Colonic mucosa (tissue), 4 donors: ENCODE measurements at places on chromosomes 12 and 14. TPM values are rescaled to one million over a fixed set of nuclear protein-coding genes. Genes with fewer than 3 reads are reported as not detected.

GRCh38 chr14:99757331-99758070 is 35.7 kb upstream of the EML1 start:
- DNase-seq: no peak

DNA sequence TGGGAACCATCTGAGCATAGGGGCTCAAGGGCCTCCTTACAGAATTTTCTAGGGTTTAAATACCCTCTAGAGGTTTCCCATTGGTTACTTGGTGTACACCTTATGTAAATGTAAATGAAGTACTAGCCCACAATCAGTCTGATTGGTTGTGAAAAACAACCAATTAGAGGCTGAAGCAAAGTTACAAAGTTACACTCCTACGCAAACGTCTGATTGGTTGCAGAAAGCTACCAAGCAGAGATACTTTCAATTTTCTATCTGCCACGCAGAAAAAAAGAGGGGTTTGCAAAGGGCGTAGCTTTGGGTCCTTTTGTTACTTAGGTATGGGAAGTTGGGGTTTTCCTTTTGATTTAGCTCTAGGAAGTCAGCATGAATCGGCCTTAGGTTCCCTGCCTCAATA is 1.8 kb upstream of the TMEM19 start:
- DNase-seq: no peak

GRCh38 chr12:126998747-126999285 is 1268.2 kb upstream of the TMEM132C start:
- DNase-seq: no peak

GRCh38 chr14:52873694-52874093 is 77.2 kb downstream of the FERMT2 start:
- no peak for DNase-seq

DNA sequence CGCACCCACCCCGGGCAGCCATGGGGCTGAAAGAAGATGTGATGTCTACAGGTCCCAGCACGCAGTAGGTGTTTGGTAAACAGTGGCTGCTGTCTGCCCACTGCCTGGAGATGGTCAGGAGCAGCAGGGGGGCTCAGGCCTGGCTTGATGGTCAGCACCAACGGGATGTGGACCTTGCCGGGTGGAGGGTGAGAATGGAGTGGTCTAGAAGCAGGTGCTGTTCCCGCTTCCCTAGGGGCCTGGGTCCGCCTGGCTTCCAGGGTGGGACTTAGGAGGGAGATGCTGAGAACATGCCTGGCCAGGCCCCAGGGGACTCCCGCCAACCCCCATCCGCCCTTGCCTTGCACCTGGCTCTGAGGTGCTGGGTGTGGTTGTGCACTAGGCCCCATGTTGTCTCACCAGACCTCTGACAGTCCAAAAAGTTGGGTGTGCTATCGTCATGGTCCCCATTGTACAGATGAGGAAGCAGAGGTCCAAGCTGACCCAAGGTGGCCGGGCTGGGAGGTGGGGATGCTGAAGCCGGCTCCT is 12.9 kb downstream of the FAM222A start:
- DNase-seq: no peak

DNA sequence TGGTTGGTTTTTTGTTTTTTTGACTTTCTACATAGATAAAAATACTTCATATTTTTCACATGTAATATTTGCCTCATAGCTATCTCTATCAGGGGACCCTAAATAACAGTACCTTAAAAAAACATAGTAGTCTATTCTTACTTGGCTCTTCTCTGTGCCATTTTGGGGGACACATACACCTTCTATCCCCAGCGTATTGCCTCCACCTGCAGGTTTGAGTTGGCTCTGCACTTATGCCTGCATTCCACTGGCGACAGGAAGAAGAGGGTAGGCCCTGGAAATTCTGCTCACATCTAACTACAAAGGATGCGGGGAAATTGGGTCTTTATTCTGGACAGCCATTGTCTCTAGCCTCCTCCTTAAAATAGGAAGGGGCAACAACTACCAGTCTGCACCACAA is 13.8 kb upstream of the IFI27L2 start:
- DNase-seq: no peak

DNA sequence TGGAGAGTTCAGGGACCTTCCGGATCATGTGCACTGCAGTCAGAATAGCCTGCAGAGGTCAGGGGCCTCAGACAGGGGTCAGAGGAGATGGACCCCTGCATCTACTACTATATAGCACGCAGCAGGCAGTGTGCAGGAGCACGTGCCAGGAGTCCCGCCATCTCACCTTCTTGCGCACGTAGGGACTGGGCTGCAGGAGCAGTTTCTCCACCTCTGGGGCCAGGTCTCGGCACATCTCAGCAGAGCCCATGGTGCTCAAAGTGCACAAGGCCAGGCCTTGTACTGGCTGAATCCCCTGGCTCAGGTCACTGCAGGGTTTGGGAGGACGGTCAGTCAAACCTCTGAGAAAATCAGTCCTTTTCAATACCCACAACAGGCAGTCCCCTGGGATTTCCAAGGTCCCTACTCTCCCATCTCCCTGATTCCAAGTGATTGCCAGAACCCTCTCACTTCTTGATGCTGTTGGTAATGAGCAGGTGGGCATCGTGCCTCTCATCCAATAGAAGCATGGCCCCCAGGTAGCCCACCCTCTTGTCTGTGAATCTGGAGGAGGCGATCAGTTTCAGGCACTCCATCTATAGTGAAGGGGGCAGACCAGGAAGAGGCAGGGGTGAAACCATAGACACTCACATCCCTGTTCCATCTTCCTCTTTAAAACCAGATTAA is 1.3 kb downstream of the AP1G2 start:
- DNase-seq: no peak

DNA sequence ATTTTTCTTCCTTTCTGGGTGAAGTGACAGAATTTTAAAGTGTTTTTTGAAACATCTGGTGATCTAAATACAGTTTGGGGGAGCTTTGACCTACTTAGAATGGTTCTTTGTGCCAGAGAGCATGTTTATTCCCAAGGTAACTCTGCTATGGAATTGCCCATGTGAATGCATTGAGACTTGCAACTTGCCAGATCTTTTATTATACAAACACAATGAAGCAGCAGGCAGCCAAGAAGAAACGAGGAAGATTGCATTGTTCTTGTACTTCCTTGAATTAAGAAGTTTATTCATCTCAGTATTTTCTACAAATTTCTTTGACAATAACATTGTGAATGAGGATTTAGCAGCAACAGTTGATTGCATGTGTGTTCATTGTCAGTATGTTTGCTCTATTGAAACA is 55.5 kb downstream of the FGD4 start:
- DNase-seq: no peak

GRCh38 chr12:28704477-28705169 is 444.5 kb upstream of the FAR2 start:
- DNase-seq: no peak

DNA sequence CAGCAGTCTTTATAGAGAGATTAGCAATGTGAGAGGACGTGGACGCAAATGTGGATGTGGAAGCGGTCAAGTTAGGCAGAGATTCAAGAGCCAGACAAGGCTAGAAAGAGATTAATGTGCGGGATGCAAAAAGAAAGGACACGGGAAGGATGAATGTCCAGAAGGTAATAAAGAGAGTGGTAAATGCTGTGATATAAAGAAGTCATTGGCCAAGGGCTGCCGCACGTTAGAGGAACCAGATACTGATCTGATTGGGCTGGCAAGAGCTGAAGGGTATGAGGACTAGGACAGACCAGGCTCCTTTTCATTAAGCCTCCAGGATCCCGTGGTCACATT is 59.5 kb downstream of the DHRS2 start:
- DNase-seq: no peak

DNA sequence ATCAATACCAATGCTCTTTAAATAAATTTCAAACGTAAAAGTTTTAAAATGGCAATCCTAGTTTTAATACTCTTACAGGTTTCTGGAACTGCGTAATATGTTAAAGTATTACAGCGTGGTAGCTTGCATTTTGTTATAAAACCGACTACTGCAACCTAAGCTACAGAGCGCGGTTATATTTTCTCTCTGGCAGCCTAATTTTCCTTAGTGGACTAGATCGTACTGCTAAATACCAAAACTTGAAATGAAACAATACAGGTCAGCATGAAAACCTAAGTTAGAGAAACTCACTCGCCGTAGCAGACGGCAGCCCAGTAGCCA is 1.2 kb downstream of the CCDC92 start:
- no peak for DNase-seq

DNA sequence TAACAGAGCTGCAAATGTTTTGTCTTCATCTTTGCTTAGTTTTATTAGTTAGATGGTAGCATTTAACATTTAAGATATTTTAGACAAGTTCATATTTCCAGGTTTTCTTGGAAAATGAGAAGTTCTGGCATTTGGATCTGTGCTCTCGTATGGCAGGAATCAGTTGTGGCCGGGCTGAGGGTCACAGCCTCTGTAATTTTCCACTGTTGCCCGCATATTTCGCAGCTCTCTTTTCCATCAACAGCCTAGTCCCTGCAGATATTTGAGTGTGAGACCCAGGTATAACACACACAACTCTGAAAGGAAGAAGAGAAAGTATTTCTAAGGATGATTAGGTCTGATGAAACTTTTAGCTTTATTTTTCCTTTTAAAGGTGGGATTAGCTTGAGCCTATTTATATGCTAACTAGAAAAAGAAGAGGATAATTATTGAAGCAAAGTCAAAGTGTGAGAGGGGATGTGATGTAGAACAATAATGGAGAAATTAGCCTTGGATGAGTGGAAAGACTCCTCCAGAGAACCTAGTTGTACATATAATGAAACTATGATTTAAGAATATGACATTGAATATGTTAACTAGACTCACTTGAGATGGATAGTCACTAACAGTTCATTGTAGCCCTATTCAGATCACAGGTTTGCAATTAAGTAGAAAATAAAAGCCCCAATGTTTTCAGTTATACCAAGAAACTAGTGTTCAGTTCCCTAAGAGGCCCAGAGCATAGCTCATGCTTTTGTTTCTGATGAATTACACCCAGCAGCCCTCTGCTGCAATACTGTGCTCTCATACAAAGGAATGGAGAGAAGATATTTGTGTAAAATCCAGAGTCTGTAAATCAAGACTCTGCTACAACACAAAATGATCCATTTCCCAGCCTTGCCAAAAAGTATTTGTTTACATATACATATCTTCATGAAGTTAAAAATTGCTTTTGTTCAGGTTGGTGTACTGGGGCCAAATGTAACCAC is 158.4 kb downstream of the C12orf50 start:
- no peak for DNase-seq

- peak; percentile 67 for DNase-seq
Measured at GRCh38 chr14:92513966-92514843, 624 bp downstream of the RIN3 start.

- peak; percentile 18 for DNase-seq
Measured at GRCh38 chr12:90909069-90909770, 45.8 kb downstream of the CCER1 start.

- DNase-seq: no peak
Measured at GRCh38 chr14:55968741-55969140, 149.5 kb upstream of the PELI2 start.

DNA sequence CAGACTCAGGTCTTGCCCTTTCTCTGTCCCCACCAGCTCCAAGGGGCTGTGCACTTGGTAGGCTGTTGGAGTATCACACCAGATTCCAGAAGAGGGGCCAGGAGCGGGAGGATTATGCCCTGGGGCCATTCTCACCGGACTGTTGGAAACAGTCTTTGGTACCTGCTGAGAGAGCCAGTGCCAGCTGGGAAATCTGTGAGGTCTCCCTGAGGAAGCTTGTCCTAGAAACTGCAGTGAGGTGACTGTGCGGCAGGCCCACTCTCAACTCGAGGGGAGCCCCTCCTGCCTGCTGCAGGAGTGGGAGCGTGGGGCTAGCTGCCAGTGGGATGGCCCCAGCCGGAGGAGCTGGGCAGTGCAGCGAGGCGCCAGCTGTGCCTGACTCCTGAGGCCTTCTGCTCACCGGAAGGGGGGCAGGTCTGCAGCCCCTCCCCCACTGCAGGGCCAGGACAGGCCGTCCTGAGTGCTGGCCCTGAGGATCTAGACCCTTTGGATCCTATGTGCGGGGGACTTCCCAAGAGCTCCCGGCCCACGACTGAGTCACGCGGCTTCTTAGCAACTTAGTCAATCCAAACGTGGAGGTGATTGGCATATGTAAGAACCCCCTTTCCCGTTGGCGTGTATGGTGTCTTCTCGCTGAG is 295.2 kb downstream of the CACNA1C start:
- no peak for DNase-seq

- no peak for DNase-seq
Measured at GRCh38 chr12:109810954-109811623, 22.1 kb downstream of the TRPV4 start.

DNA sequence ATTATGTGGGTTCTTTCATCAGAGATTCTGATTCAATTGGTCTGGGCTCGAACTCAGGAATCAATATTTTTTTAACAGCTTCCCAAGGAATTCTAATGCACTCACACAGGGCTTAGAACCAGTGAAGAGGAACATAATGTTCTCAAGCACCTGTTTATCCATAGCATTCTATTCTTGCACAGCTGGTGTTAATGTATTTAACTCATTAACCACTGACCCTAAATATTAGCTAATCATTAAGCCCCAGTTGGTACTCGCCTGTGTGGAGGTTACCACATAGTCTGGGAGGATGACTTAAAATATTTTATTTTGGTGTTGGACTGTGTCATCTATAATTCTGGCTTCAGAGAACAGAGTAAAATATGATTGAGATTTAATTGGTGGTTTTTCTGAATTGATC is 45.3 kb downstream of the LRP6 start:
- no peak for DNase-seq

GRCh38 chr12:131471271-131471905 is 239.5 kb upstream of the SFSWAP start:
- no peak for DNase-seq

DNA sequence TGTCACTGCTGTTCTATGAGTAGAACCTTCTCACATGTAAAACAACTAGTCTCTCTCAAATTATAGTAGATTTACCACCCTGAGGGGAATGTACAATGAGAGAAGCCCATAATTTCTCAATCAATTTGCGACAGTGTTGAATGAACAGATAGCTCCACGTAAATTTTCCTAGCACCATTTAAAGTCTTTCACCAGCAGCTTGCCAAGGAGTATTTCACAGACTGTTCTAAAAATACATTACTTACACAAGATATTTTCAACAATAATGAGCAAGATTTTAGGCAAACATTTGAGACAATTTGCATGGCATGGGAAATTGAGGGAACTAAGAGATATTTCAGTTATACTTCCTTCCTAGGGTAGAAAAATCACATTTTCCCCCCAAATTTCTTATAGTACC is 151.6 kb downstream of the KICS2 start:
- DNase-seq: no peak

The STYK1 gene
- total RNA-seq: 53.3 TPM

The ADAMTS20 gene
- not detected for total RNA-seq

The PTPN21 gene
- 23.6 TPM for total RNA-seq

The GALNT8 gene
- total RNA-seq: 31.6 TPM

The RNASE2 gene
- total RNA-seq: not detected

The OTUB2 gene
- 2.2 TPM for total RNA-seq

The ADAM21 gene
- total RNA-seq: not detected

The LALBA gene
- total RNA-seq: not detected

The GATC gene
- 43.3 TPM for total RNA-seq

The INHBC gene
- total RNA-seq: not detected
